Forelimb muscle (tissue), 1 donor: ENCODE measurements at places on chromosomes 2 and 18.

DNA sequence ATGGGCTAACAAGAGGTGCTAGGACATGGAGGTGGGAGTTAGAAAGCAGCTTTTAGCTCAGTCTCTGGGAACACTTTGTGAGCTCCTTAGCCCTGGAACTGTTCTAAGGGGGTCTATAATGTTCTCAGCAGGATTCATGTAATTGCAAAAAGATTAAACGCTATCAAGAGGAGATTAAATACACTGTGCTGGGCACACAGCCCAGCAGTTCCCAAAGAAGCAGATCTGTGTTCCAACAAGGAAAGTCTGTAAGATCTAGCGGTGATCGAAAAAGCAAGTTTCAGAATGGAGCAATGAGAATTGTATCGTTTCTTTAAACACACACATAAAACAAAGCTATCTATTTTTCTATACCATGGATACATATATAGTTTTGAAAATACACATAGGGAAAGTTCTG, 2.4 kb upstream of the ARID5A start:
- DNase-seq, result no peak

- DNase-seq, result no peak
Observed at GRCh38 chr2:160201849-160202539, 1.9 kb upstream of the ITGB6 start.

- no peak for DNase-seq
Observed at GRCh38 chr2:111239107-111239506, 118.4 kb downstream of the BCL2L11 start.

- no peak for DNase-seq
Observed at GRCh38 chr2:109028277-109028676, 39.3 kb upstream of the EDAR start.

- DNase-seq, result no peak
Observed at GRCh38 chr2:49037197-49037596, 117.1 kb downstream of the FSHR start.

DNA sequence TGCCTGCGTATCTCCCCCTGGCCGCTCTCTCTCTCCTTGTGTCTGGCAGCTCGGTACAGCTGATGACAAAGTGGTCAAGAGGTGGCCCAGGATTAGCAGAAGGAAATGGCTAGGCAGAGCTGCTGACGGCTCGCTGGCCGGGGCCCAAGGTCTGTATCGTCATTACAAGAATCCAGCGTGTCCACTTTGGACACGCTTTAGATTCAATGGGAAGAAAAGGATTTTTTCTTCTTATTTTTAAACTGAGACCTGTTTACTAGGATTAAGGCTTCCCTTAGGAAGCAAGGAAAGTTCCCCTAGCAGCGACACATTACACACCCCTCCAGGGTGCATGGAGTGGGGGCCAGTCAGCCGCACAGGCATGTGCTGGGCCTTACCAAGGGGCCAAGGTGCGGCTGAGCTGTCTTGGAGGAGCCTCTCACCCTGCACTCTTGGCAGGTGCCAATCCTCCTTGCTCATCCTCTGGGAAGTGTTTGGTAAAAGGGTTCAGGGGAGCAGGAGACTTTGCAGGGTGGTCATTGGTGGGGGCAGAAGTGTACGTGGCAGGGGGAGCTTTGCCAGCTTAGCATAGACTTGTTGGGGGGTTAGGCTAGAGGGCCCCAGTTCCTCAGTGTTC, 76.8 kb downstream of the POLR1A start:
- DNase-seq, result no peak

DNA sequence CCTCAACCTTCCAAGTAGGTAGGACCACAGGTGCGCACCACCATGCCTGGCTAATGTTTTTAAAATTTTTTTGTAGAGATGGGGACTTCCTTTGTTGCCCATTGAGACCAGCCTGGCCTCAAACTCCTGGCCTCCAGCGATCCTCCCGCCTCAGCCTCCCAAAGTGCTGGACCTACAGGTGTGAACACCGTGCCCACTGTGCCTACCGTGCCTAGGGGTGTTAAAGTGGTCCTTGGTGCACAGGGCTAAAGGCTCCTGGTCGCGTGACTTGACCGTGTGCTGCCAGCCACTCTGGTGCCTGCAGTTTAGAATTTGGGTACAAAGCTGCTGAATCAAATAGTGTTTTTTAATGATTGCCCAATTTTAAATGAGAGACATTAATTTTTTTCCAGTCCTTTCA, 51.0 kb upstream of the KCNG2 start:
- no peak for DNase-seq

- no peak for DNase-seq
Observed at GRCh38 chr18:55405475-55405874, 182.5 kb downstream of the TCF4 start.

DNA sequence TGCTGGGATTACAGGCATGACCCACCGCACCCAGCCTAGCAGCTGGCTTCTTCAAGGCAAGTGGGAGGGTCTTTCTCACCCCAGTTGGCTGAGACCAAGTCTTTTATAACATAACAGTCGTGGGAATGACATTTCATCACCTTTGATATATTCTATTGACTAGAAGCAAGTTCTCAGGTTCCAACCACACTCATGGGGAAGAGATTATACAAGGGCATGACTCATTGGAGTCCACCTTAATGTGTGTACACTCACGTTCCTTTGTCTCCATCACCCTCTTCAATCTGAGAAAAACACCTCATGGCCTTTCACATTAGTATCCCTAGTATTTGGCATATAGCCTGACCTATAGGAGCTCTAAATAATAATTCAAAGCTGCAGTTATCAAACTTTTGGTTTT, 2.8 kb upstream of the BBS5 start:
- no peak for DNase-seq

DNA sequence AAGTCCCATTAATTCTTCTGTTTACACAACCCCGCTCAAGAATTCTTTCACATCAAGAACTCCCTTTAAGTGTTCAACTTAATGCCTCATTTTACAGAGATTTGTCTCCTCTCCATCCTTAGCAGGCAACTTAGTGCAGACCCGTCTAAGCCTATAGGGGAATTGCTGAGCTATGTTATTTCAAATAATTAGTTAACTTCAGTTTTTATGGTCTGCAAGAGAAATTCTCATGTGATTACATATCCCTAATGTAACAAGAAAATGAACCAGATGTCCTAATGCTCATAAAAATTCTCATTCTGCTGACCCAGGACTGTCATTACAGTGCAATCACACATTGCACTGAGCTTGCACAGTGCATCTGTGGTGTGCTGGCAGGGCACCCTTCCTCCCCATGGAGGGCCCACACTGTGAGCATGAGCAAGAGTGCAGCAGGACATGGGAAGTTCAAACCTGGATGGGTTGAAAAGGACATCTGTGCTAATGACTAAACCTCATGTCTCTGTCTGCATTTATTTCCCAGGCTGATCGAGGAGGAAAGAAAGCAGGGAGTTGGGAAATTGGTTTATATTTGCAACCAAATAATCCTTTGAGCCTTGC, 97.1 kb downstream of the COL5A2 start:
- peak; percentile 75 for DNase-seq

GRCh38 chr2:233208382-233209116, 42.9 kb upstream of the ATG16L1 start:
- DNase-seq, result no peak

DNA sequence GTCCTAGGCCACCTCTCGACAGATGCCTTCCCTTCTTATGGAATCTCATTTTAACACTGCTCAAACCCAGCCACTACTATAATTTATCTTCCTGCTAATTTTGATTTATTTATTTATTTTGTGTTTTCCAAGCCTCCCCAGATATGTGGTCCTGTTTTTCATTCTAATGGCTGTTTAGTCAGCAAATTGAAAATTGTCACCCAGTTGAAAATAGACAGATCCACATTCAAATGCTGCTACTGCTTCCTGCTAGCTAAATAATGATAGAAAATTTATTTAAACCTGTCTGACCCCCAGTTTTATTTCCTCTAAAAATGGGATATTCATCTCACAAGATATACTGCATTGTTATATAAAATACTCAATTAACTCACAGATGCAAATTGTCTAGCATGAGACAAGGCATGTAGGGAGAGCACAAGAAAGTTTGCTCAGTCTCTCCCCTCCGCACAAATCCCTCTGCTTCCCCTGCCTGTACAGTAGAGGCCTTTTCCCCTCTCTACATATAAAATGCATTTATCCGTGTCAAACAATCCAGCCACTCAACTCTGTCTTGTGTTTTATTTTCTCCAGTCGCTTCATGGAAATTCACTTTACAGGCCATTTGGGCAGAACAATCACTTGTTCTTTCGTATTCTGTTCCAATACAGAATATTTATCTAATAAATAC, 389.9 kb downstream of the SOX11 start:
- DNase-seq, result no peak

DNA sequence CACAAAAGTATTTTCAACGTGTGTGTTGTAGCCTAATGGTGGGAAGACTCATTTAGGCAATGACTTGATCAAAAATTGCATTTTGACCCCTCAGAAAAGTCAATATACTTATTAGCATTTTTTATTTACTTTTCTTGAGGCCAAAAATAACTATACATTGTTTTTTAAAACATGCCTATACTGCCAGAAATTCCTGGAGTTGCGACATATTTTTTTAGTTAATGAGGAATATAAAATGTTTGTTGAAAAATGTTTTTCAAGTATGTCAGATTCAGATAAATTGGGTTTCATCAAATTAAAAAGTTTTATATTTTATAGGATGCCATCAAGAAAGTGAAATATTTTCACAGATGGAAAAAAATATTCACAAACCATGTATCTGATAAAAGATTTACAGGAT, 39.6 kb downstream of the R3HDM1 start:
- DNase-seq, result no peak

GRCh38 chr2:67668538-67668937, 271.4 kb downstream of the ETAA1 start:
- DNase-seq, result no peak

DNA sequence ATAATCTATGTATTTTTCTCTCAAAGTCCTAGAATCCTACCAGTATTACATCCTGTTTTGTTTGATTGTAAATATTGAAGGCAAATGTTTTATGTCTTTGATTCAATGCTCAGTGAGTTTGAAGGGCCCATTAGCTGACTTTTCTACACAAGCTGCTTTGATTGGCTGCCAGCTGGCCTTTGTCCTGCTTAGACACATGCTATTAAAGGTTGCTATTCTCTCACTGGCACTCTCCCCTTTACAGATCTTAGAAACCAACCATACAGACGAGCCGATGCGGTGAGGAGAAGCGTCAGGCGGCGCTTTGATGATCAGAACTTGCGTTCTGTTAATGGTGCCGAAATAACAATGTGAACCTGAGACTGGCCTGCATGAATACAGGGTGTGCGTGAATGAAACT, 69.7 kb downstream of the PRPF40A start:
- DNase-seq, result no peak

- DNase-seq, result no peak
Observed at GRCh38 chr18:76461148-76461547, 33.9 kb downstream of the ZNF516 start.

- no peak for DNase-seq
Observed at GRCh38 chr2:29033172-29033571, 41.2 kb downstream of the PCARE start.

DNA sequence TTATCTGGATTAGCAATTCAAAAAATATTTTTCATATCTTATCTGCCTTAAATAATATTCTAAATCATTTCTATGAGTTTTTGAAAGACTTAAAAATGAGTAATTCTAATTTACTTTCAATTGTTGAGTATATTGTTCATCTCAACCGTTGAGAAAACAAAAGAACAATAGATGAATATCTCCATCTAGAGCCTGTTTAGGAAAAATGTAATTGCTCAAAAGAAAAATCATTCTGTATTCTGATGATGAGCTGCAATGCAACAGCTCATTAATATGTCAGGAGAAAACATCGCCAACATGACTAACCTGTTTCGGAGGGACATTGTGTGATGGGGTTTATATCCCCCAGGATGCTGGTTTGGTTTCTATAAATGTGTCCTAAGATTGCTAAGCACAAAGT, 417.6 kb downstream of the SUCLG1 start:
- DNase-seq, result no peak

GRCh38 chr2:154449951-154450658, 248.4 kb upstream of the KCNJ3 start:
- no peak for DNase-seq

DNA sequence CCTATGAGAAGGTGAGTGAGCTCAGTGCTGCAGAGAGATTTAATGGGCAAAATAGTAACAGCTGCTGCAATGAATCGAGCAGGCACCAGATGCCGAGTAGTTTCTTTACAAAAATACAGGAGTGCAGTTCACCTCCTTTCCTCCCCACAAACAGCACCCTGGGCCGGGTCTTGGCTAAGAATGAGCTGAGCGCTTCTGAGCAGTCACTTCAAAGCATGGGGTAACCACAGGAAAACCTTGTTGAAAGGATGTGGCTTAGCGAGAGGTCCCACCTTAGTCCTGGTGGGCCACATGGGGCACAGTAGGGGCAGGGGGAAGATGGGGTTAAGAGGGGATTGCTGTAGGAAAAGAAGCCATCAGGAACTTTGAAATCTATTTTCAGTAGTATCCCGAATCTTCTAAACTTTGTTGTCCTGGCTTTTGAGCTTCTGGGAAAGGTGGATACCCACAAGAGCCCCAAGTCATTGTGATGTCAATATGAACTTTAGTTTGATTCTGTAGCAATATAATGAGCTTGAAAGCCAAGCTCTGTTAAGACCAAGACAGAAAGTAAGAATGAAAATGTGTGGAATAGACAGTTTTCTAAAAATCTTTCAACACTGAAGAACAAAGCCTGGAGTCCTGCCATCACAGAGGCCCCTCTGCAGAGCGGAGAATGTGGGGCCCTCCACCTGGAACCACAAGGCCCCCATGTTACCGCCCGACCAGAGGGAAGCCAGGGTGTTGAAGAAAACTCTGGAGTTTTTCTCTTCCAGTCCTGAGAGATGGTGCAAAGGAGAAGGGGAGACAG, 101.0 kb upstream of the ZNF236 start:
- DNase-seq, result no peak

DNA sequence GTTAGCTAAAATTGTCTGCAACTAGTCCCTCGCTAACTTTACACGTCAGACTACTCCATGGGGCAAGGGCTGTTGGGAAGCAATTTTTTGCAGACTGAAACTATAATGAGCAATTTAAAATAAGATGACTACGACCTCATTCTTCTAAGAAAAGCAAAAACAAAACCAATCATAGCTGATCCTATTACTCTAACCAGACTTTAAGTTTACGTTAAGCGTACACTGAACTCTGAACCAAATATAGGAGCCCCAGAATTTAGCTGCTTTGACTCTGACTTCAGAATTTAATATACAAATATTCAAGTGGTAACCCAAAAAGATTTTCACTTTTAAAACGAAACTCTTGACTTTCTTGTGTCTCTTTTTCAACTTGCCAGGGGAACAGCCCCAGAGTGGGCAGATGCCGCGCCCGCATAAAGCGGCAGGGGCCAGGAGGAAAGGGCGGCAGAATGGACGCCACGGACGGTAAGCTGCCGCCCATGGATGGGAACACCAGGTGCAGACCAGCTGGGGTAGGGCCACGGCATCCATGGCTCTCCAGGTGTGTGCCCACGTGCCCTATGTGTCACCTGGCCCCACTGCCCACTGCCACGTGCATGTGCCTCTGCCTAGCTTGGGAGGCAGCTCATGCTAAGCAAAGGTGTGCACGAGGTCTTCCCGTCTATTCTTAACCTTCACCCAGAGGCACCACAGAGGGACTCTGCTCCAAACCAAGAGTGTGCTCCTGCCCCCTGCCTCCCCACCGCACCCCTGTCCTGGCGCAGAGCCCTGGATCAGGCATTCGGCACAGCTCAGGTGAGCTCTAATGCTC, 217.6 kb downstream of the HDAC4 start:
- DNase-seq, result no peak

GRCh38 chr18:22378672-22379282, 38.9 kb downstream of the CTAGE1 start:
- DNase-seq, result no peak

- DNase-seq, result no peak
Observed at GRCh38 chr2:201004370-201004769, 40.9 kb upstream of the ORC2 start.
